ENCODE measurements at places on chromosomes 5 and 9.

DNA sequence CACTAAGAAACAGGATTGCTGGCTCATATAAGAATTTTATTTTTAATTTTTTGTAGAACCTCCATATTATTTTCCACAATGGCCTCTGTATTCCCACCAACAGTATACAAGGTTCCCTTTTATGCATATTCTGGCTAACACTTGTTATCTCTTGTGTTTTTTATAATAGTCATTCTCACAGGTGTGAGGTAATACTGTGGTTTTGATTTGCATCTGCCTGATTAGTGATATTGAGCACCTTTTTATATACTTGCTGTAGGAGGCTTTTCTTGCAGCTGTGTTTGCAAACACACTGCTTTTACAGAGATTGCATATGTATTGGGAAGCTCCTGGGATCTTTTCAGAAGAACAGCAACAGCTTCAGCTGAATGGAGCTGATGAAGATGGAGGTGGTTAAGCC is 164.8 kb downstream of the DEPDC1B start:
- no peak for DNase-seq

- no peak for DNase-seq
Measured at GRCh38 chr5:110880413-110880812, 141.6 kb downstream of the SLC25A46 start.

DNA sequence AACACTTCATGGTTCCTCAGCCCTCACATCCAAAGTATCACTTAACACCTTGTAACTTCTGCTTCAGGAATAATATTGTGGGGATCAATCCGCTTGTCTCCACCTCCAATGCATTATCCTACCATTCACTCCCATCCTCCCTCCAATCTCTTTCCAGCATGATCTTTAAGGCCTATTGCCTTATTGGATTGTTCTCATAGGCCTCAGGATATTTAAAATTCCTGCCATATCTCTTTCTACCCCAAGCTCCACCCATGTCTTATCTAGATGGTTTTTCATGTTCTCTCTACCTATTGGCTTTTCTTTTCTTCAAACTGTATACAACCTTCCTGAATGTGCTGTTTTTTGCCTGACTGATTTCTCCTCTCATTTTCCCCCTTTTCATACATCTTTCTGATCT is 7.2 kb downstream of the KDM4C start:
- no peak for DNase-seq

DNA sequence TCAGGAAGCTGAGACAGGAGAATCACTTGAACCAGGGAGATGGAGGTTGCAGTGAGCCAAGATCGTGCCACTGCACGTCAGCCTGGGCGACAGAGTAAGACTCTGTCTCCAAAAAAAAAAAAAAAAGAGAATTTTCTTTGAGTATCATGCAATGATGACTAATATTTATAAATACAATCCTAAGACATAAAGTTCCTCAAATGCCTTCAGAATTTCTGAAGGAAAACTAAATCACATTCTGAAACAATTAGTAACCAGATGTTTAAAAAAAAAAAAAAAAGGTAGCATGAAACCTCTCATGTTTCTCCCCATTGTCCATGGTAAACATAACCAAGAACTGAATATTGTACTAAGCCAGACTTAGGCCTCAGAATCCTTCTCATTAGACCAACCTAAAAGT is 23.1 kb downstream of the MLLT3 start:
- no peak for DNase-seq

GRCh38 chr5:135219868-135220267 is 179.2 kb downstream of the MACROH2A1 start:
- DNase-seq = no peak

DNA sequence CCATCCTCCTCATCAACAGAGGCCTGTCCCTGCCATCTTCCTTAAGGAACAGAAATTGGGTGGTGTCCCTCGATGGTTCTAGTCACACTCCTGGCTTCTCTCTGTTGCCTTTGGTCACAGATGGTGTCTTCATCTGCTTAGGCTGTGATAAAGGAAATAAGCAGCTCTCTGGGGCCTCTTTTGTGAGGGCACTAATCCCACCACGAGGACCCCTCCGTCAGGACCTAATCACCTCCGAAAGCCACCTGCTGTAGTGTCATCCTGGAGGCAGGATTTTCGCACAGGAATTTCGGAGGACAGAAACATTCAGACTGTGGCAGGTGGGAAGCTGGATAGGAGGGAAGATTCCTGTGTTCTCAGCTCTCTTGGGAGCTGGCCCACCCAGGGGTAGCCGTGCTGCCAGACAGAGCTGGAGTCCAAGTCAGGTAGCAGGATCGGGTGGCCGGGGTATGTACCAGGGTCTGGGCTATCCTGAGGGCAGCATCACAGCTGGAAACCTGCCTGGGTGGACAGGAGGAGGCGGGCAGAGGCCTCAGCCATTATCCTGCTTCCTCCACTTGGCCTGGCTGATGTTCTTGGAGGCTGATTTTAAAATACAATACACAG is 59.5 kb downstream of the ANKRD33B start:
- DNase-seq = no peak

GRCh38 chr9:71761938-71762353 is 6.4 kb downstream of the CEMIP2 start:
- no peak for DNase-seq

- no peak for DNase-seq
Measured at GRCh38 chr9:16031971-16032370, 479.1 kb downstream of the CCDC171 start.

DNA sequence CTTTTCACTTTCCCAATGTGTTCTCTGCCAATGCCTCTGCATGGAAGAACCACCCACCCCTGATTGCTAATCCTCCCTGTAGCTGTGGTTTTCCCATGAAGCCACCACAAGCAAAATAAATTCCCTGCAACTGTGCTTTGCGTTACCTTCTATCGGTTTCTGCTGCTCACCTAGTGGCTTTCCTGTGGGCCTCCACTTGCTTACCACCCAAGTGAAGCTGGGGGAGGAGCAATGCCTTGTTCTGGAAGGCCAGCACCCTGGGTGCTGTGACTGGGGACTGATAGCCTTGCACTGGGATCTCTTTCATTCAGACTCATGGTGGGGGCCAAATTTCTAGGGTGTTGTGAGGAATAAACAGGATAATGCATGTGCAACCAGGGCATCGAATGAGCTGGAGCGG is 56.3 kb upstream of the GDNF start:
- DNase-seq = no peak

DNA sequence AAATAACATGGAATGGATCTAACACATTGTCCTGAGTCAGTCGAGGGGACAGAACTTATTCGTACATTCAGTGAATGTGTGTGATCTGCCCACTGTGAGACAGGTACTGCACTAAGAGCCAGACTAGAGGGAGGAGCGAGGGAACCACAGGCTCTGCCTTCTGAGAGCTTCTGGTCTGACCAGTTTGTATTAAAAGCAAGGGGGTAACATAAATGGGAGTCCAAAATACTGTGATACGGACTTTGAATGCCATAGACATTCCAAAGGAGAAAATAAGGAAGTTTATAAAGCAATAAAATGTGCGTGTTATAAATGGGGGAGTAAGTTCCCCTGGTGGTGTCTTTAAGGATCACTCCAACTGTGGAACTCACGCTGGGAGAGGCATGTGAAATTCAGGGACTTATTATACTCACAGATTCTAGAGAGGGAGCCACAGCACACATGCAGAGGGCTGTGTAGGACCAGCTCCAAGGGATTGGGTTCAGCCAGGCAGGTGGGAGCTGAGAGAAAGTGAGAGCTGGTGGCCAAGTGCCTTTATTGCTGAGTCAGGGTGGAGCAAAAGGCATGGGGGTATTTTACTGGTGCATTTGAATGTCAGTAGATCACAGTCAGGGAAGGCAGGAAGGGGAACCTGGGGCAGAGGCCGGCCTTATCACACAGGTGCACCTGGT is 186.5 kb upstream of the WWC1 start:
- DNase-seq = no peak

GRCh38 chr5:100615362-100615761 is 80.2 kb downstream of the FAM174A start:
- DNase-seq = no peak

- DNase-seq = peak; percentile 2
Measured at GRCh38 chr9:108885643-108886348, 23.7 kb downstream of the ACTL7A start.

DNA sequence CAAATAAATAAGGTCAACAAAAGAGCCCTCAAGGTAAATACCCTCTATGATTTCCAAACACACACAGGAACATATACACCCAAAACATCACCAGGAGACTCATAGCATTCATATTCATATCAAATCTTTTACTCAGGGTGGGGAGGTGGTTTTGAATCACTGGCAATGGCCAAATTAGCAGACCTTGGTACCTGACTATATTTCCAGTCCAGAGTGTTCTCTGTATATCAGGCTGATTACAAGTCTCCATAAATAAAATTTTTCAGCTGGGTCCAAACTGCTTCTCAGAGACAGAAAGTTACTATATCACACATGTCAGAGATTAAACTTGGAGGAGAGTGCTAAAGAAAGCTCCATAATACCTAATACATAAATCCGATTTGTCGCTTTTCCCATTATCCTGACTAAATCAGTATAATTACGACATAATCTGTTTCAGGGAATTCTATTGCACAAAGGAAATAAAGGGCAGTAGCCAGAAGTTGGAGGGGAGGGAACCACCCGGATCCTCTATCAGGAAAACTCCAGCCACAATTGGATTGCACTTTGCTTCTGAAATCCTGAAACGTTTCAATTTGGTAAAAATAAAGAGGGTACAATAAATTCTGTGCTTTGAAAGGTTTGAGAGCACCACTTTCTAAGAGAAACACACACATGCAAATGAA is 7.0 kb upstream of the GOLGA1 start:
- DNase-seq = no peak

DNA sequence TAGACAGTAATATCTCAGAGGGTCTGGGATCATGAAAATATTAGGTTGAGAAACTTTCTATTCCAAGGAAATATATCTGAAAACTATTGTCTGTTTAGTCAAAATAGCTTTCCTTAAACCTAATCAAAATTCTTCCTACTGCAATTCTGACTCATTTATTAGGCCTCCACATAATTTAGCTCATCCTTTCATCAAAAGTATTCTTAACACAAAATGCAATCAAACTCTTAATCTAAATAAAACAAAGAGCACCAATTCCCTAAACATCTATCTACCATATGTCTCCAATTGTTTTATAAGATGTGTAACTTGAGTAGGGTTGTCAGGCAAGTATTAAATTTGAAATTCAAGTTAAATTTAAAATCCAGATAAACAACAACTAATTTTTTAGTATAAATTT is 142.1 kb downstream of the PLK2 start:
- no peak for DNase-seq

DNA sequence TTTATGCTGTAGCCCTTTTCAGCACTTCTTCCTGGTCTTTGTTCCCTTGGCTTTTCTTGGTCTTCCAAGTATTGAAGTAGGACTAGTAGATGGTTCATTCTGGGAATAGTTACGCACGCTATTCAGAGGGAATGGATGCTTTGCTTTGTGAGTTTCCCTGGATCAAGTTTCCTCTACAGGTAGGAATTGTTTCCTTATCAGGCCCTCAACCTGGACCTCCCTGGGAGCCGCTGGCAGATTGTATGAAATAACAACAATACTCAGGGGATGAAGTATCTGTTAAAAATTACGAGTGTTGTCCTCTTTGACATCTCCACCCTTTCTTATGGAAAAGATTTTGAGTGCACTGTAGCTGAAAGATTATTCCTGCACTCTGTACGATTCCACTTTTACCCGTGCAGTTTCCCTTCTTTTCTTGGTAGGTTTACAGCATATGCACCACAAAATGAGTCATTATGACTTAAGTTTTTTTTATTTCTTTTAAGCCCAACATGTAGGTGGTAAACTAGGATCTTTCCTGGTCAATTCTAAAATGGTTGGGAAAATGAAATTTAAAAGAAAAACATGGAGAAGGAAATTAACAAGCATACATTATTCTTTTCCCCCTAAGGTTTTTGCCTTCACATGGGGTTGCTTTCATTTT is 57.9 kb downstream of the ARHGAP26 start:
- DNase-seq = no peak

GRCh38 chr9:94057918-94058317 is 26.3 kb upstream of the PTPDC1 start:
- no peak for DNase-seq

DNA sequence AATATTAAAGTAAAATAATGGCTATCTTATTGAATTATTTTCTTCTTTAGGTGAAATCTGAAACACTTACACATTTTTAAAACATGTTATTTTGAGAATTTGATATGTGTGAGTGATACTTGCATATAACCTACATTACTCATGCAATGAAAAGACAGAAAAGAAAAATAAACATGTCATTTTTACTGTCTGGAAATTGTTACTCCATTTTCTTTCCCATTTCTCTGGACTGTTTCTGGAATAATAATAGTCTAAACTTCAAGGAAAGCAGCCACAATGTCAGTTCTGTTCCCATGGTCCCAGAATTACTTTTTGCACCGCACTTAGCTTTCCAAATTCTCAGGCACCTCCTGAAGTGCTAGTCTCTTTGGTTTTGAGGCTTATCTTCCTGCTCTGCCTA is 145.5 kb downstream of the PRR16 start:
- no peak for DNase-seq

DNA sequence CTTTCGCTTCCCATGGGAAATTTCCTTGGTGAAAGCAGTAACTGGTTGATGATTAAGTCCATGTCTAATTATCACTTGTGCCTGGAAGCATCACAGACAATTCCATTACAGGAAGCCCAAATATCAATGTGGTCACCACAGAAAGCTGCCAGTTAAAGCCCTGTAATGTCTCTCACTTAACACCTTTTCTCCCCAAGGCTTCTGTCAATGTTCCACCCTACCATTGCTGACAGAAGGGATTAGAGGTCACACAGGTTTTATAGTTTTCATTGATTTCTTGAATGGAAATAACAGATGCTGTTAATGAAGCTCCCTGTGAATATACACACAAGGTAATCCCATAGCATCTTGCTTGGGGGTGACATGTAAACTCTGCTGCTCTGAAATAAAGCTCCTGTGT is 279.2 kb downstream of the COX7C start:
- DNase-seq = no peak

DNA sequence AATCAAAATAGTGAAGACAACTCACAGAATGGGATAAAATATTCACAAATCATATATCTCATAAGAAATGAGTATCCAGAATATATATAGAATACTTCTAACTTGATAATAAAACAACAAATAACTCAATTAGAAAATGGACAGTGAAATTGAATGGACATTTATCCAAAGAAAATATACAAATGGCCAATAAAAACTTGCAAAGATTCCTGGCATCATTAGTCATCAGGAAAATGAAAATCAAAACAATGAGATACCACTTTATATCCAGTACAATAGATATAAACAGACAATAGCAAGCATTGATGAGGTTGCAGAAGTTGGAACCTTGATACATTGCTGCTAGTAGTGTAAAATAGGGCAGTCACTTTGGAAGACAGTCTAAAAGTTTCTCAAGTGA is 12.8 kb upstream of the TLR4 start:
- DNase-seq = no peak

DNA sequence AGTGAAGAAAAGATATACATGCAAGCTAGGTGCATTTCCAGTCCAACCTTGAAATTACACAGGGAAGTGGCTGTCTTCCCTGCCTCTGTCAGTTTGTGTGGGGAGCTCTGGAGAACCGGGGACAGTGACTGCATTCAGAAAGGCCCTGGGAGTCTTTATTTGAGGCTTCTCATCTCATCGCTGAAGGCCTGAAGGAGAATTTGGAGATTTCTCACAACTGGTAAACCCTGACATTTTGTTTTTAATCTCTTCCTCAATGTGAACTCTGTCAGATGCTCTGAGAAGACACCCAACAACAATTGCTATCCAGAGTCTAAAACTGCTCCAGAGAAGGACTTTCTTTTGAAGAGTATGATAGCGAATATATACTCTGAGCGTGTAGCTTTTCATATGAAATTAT is 33.0 kb downstream of the MACIR start:
- no peak for DNase-seq

GRCh38 chr9:121272401-121272948 is 4.5 kb downstream of the GSN start:
- no peak for DNase-seq

GRCh38 chr9:111038331-111039230 is at the start of gene LPAR1:
TSS of gene LPAR1 (minus strand) at chr9:111038470. CDS start at chr9:110972117, 66,353 bp downstream.
- DNase-seq = no peak

Measured in stimulated activated naive CD4-positive, alpha-beta T cell treated with Interleukin-2 at 50 U/mL for 16 hours (primary cell).